Stimulated activated CD8-positive, alpha-beta memory T cell treated with anti-CD3 and anti-CD28 coated beads, Interleukin-4, amount 100 ng/mL, for 1 hour (primary cell): ENCODE measurements at places on chromosomes 12 and 14.

DNA sequence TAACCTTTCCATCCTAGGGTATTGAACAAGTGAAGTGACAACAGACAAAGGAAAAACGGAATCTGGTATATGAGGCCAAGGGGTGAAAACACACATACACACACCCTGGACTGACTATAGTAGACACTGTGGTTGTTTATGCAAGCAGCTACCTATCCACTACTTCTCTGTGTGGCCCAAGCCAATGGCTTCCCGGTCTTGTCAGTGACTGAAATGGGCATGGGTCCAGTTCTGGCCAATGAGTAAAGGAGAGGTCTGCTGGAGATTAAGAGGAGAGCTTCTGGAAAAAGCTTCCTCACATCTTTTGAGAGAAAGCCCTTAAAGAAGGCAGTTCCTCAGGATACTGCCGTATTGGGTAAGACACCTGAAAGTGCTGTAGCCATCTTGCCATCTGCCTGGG lies 19.3 kb downstream of the MBIP start:
- no peak for DNase-seq

- no peak for DNase-seq
Measured at GRCh38 chr12:12718381-12718759, 1.2 kb downstream of the CDKN1B start.

DNA sequence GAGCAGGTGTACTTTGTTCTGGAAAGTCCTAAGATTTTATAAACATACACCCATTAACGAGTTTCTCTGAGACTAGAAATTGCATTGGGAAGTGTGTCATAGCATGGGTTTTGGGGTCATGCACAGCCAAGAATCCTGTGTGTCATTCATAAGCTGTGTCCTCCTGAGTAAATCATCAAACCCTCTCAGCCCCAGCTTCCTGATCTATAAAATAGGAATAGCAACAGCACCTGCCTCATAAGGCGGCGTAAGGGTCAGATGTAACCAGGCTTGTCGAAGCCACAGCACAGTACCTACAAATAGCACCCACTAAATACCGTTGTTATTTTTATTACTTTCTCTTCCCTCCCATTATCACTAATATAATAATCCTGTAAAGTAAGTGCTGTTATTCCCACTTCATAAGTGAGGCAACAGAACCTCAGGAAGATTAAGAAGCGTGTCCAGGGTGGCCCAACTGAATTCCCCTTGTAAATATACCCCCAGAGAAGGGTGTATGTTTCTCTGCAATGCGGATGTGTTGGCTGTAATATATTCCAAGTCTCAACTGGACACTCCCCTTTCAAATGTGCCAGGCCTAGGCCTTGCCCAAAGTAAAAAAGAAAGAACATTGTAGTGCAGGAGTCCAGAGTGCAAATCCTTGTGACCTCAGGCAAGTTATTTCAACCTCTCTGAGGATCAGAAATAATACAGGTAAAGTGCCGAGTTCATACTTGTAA lies 188.3 kb upstream of the BCL2L14 start:
- DNase-seq, result no peak

DNA sequence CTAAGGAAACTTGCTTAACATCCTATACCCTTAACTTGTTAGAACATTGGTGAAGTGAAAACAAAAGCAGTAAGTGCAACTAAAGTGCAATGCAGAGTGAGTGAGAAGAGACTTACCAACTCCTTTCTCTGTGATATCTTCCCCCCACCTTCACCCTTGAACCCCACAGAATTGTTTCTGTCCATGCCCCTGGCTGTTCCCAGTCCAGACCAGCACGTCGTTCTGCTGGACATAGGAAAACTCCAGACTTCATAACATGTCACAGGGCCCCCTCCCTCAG lies 91.9 kb downstream of the DAD1 start:
- no peak for DNase-seq

- DNase-seq, result no peak
Measured at GRCh38 chr12:49529414-49529813, 9.4 kb upstream of the KCNH3 start.

DNA sequence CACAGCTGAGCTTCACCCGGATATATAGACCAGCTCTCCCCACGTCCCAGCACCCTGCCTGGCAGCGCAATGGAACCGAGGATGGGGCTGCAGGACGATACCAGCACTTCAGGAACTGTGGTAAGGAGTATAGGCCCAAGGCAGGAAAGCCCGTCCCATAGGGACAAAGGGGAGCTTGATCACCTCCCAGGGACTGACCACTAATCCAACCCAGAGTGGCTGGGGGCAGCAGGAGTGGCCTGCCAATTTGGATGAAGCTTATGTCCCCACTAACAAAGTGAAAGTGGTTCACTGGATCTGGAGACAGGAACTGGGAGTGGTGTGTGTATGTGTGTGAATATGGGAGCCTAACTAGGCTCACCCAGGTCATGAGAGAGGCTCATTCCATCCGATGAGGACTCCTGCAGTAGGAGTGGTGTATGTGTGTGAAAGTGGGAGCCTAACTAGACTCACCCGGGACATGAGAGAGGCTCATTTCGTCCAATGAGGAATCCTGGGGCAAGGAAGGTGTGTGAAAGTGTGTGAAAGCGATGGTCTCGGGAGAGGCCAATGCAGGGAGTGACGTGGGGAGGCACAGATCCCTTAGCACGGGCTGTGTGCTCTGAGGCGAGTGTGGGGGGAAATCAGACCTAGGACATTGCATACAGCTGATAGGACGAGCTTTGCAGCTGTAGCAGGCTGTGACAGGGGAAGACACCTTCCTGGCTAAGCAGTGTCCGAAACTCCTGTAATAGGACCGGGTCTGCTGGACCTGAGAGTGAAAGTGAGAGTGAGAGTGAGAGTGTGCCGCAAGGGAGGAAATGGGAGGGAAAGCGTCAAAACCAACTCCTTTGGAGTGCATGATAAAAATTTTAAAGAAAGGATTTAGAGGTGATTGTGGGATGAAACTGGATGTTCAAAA lies 25.7 kb downstream of the KLRK1 start:
- no peak for DNase-seq

DNA sequence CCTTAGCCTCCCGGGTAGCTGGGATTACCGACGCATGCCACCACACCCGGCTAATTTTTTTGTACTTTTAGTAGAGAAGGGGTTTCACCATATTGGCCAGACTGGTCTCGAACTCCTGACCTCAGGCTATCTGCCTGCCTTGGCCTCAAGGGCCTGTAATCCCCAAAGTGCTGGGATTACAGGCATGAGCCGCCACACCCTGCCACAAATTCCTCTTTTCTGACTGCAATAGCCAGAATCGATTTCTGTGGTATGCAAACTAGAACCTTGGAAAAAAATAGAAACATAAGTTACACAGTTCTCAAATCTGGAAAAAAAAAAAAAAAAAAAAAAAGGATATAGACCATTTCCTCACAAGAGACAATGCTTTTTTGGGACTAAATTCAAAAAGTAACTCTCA lies 184.6 kb upstream of the EGLN3 start:
- DNase-seq, result no peak

- DNase-seq, result no peak
Measured at GRCh38 chr12:84604551-84604950, 308.0 kb downstream of the SLC6A15 start.

GRCh38 chr12:65816086-65816485 lies 8.2 kb upstream of the HMGA2 start:
- DNase-seq, result no peak

DNA sequence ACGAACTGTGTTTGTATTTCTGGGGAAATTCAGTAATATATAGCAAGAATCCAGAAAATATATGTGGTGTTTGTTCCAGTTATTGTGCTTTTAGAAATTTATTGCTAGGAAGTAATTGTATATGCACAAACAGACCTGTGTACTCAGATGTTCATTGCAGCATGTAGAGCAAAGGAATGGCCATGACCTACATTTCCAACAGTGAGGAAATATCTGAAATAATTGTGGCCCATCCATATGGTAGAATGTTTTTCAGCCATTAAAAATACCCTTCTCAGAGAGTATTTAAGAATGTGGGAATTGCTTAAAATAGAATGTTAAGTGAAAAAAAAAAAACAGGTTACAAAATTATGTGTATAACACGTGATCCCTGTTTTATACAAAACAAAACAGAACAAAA lies 77.3 kb downstream of the TMX1 start:
- DNase-seq, result no peak

DNA sequence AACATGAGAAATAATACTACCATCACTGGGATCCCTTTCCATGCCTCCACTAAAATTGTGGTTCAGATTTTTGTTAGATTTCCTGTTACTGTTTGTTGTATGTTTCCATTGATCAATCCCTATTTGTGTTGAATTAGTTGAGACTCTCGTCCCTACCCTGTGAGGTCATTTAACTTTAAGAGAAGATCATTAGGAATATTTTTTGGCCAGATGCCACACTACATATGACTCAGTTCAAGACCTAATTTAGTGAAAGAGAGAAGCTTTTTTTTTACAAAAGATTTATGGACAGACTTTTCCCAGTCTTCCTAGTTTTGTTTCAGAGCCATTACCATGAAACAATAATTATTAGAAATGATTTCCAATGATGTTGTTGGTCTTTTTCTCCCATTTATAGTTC lies 35.5 kb downstream of the CPSF6 start:
- no peak for DNase-seq

DNA sequence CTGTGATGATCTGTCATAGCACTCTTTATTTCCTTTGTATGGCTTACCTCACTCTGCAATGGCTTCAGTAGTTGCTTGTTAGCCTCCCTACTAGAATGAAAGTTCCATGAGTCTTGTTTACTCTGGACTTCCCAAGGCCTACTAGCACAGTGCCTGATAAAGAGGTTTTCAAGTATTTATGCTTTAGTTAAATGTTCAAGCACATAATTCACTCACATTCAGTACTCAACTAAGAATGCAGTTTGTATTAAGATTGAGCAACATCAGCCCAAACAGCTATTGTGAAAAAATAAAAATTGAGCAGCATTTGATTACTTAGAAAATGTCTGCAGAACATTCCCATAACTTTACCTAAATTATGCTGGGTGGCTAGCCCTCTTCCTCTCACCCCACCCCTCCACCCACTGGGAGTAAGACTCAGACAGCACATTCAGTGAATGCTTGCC lies 158.9 kb upstream of the AMIGO2 start:
- DNase-seq, result no peak

DNA sequence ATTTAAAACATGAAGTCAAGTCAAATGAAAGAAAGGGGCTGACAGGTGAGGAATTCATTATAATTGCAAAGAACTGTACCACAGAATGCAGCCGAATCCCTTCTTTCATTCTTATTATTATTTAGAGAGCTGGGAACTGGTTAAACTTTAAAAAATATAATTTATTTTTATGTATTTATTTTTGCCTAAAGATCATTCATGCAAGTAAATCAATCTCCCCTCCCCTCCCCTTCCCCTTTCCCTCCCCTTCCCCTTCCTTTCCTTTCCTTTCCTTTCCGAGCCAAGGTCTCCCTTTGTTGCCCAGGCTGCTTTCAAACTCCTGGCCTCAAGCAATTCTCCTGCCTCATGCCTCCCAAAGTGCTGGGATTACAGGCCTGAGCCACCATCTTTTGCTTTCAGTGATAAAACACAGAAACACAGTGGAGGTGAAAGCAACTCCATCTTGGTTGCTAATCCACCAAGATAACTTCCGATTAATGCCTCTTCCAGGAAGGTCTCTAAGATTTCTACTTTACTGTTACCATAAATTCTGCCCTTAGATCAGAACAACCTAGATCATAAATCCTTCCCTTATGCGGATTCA lies 6.0 kb upstream of the UBC start:
- no peak for DNase-seq

DNA sequence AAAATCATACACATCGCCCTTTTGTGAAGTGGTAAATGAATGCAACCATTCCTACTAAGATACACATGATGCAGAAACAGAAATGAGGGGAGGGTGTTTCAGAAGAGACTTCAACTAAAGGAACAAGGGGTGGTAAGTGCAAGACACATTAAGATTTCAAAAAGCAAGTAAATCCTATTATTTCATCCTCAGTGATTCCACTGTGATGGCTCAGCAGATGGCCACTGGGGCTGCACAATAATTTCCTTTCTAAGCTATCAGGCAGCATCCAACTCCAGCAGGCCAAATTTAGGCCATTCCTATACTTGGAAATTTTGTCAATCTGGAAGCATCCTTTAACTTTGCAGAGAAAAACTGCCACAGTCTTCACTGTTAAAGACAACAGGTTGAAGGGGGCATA lies 272.4 kb downstream of the NELL2 start:
- no peak for DNase-seq
